ENCODE measurements at places on chromosomes 7 and 10. TPM values are rescaled to one million over a fixed set of nuclear protein-coding genes. Genes with fewer than 3 reads are reported as not detected.
A peak's percentile ranks its signal among the peaks of the same experiment; 100 is the strongest.

The ZNF736 gene
- 9.0 TPM for total RNA-seq

- no peaks in the 10 kb centered on the region for H3K27me3 ChIP-seq
- no peaks in the 10 kb centered on the region for H3K36me3 ChIP-seq
- peaks cover 11% of the 10 kb centered on the region for H3K4me1 ChIP-seq
- H3K4me3 ChIP-seq: no peak overlapping the region
- H3K27ac ChIP-seq: no peak overlapping the region
- no peak for DNase-seq
These were observed 18.4 kb downstream of the FAM53B start for GRCh38 chr10:124725791-124726190.

The MKRN1 gene
- 52.1 TPM for total RNA-seq

The FAM237B gene
- not detected for total RNA-seq

DNA sequence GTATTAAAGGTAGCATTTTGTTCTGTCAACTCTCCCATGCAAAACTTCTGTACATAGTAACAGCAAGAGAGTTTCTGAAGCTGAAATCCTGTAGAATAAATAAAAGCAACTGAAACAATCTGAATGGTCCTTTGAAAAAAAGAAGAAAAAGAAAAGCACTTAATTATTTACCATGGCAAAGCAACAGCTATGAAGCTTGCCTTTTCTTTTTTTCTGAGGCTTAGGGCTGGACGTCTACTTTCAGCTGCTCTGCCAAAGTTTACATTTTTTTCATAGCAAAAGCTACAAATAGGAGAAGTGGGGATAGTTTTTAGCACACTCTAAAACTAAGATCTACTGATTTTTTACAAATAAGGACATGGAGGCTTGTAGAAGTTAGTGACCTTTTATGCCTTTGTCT lies 31.3 kb upstream of the CD36 start:
- H3K27ac ChIP-seq: no peak overlapping the region
- DNase-seq: no peak
- H3K27me3 ChIP-seq: peaks cover 1% of the 10 kb centered on the region
- no peaks in the 10 kb centered on the region for H3K36me3 ChIP-seq
- H3K4me3 ChIP-seq: no peak overlapping the region

DNA sequence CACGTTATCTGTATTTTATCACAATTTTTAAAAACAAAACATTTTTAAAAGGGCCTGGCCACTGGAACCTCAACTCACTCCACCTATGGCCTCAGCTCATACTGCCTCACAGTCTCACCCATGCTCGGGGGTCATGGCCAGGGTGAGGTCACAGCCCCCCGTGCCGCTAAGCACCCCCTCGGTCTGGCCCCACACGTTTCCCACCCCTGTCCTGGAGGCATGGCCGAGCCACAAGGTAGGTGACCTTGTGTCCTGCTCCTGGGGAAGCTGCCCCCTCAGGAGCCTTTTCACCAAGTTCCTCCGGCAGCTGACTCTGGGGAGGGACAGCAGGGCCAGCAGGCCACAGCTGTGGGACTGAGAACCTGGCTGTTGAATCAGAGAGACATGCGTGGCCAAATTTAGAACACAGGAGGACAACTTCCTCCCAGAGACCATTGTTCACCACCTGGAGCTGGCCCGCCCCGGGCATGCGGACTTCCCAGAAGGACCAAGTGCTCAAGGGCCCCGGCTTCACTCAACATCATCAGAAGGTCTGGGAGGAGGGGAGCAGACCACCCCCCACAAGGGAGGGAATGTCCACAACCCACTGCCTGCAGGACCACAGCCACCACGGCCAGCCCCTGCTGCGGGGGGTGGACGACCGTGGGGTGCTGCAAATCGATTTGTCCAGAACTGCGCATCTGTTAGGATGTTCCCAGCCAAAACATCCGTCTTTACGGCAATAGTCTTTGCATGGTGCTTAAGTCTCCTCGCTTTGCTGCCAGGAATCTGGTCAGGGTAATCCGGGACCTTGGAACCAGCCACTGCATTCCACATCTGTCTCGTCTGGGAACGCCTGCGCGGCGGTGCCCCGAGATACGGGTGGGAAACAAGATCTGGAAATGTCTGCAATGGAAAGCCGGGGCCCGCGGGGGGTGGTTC lies 48.6 kb upstream of the PDGFA start:
- H3K4me3 ChIP-seq: no peak overlapping the region
- no peak for DNase-seq
- no peaks in the 10 kb centered on the region for H3K4me1 ChIP-seq
- H3K27ac ChIP-seq: no peak overlapping the region
- H3K36me3 ChIP-seq: no peaks in the 10 kb centered on the region

GRCh38 chr7:88111954-88112471 lies 107.8 kb downstream of the SRI start:
- no peak overlapping the region for H3K27ac ChIP-seq
- no peaks in the 10 kb centered on the region for H3K4me1 ChIP-seq
- no peak overlapping the region for H3K4me3 ChIP-seq
- H3K27me3 ChIP-seq: no peaks in the 10 kb centered on the region
- H3K36me3 ChIP-seq: no peaks in the 10 kb centered on the region

- H3K27me3 ChIP-seq: no peaks in the 10 kb centered on the region
- no peaks in the 10 kb centered on the region for H3K4me1 ChIP-seq
- DNase-seq: peak; percentile 16
- no peak overlapping the region for H3K27ac ChIP-seq
- H3K36me3 ChIP-seq: no peaks in the 10 kb centered on the region
These were observed 68.2 kb downstream of the DNAJB6 start for GRCh38 chr7:157404845-157405481.

- no peak for DNase-seq
- no peak overlapping the region for H3K4me3 ChIP-seq
- no peaks in the 10 kb centered on the region for H3K4me1 ChIP-seq
- no peaks in the 10 kb centered on the region for H3K27me3 ChIP-seq
- no peak overlapping the region for H3K27ac ChIP-seq
These were observed 133.0 kb upstream of the TNS3 start for GRCh38 chr7:47714669-47715607.

The NIPSNAP2 gene
- total RNA-seq: 53.6 TPM

The PTPRZ1 gene
- total RNA-seq: not detected

The OIT3 gene
- total RNA-seq: not detected

- no peaks in the 10 kb centered on the region for H3K4me1 ChIP-seq
- H3K36me3 ChIP-seq: no peaks in the 10 kb centered on the region
- no peak for DNase-seq
- H3K4me3 ChIP-seq: no peak overlapping the region
- H3K27ac ChIP-seq: no peak overlapping the region
These were observed 408.1 kb downstream of the GATA3 start for GRCh38 chr10:8462565-8462964.

DNA sequence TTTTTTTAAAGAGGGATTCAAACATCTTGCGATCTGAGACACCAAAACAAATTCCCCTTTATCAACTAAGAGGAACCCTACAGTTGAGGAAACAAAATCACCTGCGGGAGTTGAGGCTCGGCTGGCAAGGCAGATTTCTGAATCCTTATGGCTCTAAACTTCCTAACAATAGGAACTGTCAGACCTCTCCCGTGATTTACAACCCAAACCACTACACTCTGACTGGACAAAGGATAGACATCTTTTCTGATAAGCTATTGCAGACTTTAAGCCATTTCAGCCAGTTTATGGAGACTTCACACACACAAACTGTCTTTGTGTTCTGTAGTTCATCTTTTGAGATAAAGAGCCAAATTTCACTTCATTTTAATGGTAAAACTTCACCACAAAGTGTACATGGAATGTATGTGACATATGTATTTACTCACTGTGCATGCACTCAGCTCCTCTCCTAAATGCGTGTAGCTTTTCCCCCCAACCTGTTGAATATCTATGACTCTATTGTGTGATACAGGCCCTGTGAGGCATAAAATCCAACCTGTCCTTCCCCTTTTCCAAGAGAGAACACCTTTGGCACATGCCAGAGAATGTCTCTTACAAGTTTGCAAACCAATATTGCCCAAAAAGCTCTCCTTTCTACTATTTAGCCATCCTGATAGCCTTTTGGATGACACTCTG lies 15.4 kb upstream of the TSPAN13 start:
- no peaks in the 10 kb centered on the region for H3K36me3 ChIP-seq
- no peak overlapping the region for H3K4me3 ChIP-seq
- peaks cover 27% of the 10 kb centered on the region for H3K4me1 ChIP-seq
- DNase-seq: no peak
